ENCODE measurements at places on chromosomes 3 and 15.

GRCh38 chr3:162764051-162764807 lies 1267.6 kb downstream of the OTOL1 start:
- no peak for DNase-seq

DNA sequence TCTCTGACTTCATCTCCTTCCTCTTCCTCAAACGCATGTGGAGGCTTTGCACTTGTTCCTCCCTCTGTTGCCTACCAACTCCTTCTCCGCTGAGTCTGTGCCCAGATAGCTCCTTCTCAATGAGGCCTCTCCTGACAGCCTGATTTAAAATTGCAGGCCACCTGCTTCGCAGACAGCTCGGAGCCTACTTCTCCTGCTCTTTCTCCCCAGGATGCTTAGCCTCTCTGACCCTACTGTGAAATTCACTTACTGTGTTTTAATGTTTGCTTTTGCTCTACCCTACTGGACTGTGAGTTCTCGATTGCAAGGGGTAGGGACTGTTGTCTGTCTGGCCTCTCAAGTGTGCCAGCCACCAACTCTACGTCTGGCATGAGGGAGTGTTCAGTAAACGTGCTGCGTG lies 83.4 kb downstream of the EEFSEC start:
- DNase-seq = no peak

GRCh38 chr3:45171283-45171682 lies 25.1 kb upstream of the CDCP1 start:
- no peak for DNase-seq

- DNase-seq = no peak
Observed at GRCh38 chr15:57041416-57041815, 123.0 kb downstream of the TCF12 start.

- no peak for DNase-seq
Observed at GRCh38 chr3:38331257-38332022, 15.1 kb upstream of the XYLB start.

DNA sequence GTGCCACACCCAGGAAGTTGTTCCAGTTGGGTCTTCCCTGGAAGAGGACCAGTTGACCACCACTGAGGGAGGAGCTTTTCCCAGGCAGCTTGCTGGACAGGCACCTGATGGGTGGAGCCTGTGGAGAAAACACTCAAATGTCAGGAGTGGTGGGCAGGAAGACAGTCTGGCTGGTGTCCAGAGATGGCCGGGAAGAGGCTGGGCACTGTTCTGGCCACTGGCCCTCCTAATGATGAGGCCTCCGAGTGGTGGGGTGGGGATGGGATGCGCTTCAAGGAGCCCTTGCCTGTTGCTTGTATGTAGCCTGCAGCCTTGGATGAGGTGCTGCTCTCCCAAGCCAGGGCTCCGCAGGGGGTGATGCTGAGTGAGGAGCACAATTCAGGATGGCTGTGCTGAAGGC lies 12.3 kb downstream of the PLEKHO2 start:
- no peak for DNase-seq

GRCh38 chr3:194571491-194572142 lies 61.6 kb downstream of the TMEM44 start:
- no peak for DNase-seq

GRCh38 chr15:90987561-90988141 lies 6.7 kb downstream of the PRC1 start:
- DNase-seq = no peak

DNA sequence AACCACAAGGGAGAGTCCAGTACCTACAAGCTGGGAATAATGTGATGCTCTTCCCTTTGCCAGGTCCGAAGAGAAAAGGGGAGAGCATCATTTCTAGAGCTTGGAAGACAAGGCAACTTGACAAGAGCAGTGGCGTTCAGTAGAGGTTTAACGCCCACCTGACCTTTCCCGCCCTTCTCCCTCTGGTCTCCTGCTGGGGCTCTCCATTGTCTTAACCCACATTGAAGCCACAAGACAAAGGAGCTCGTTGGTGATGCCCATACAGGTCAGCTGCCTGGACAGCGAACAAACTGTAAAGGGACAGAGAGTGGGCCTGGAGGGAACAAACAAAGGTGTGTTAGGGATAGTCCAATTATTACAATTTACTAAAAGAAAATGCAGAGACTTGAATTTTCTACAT lies 13.1 kb upstream of the DUT start:
- DNase-seq = no peak

- no peak for DNase-seq
Observed at GRCh38 chr3:108713816-108714215, 43.4 kb downstream of the RETNLB start.

DNA sequence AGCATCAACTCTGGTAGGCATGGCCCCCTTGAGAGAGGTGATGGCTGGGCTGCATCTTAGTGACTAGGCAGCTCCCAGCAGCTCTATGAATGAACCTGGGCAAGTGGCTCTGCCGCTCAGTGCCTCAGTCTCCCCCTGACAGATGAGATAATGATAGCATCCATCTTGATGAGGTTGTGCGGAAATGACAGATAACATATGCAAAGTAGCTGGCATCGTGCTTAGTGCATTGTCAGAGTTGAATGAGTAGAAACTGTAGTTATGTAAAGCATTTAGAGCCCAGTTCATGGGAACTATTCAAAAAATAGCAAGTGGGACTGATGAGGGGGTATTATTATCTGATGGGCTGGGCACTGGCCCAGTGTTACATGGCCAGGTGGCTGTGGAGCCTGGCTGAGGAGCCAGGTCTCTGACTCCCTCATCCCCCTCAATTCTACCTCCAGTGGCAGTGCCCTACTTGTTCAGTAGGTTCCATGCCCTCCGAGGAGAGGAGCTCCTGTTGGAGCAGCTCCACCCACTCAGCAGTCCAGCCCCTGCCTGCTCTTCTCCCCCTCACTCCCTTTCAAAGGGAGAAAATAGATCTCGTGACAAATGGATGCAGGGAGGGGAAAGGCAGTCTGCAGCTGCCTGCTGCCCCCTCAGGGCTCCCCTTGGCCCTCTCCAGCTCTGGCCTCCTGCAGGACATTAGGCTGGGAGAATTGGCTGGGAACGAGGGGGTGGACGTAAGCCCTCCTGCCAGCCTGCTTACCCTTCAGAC lies 6.6 kb downstream of the PRKCD start:
- no peak for DNase-seq

DNA sequence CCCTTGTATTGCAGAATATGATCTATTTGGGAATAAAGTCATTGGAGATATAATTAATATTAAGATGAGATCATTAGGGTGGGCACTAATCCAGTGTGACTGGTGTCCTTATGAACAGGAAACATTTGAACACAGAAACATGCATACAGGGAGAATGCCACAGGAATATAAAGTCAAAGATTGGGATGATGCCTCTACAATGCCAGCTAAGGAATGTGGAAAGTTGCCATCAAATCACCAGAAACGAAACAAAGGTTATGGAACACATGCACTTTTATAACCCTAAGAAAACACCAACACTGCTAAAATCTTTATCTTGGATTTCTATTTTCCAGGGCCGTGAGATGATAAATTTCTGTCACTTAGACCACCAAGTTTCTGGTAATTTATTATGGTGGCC lies 442.4 kb upstream of the BCHE start:
- no peak for DNase-seq

DNA sequence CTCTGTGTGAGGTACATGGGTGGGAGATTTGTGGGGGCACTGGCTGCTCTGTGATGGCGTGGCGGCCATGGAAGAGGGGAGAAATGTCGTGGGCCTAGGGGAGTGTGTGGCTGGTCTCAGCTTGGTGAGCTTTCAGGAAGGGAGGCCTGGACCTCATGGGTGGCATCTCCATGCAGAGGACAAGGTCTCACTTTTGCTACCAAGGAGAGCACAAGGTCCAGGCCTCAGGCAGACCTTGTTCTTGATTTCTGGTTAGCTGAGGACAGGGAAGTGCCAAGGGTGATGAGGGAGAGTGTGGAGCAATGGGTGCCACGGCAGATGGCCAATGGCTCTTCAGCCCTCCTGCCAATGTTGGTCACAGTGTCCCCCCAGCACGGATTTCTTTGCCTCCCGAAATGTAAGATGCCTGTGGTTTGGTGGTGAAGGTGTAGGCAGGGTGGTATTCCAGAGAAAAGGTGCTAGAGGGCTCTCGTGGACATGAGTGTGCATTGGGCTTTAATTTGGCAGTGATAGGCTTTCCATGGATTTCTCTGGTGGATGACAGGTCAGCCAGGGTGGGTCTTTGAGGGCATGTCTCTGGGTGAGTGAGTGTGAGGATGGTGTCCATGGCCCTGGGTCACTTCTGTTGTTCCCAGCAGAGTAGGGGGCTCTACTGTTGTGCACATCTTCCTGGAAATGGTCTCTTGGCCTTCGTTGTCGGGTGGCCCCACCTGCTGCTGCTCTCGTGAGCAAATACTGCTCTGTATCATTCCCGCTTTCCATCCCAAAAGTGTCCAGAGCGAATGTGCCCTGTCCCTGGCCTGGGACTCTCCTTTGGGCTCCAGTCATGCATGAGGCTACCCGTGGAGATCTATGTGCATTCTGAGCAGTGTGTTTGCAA lies 108.0 kb downstream of the SNRPN start:
- DNase-seq = no peak

GRCh38 chr15:101411085-101411484 lies 78.4 kb downstream of the PCSK6 start:
- no peak for DNase-seq

DNA sequence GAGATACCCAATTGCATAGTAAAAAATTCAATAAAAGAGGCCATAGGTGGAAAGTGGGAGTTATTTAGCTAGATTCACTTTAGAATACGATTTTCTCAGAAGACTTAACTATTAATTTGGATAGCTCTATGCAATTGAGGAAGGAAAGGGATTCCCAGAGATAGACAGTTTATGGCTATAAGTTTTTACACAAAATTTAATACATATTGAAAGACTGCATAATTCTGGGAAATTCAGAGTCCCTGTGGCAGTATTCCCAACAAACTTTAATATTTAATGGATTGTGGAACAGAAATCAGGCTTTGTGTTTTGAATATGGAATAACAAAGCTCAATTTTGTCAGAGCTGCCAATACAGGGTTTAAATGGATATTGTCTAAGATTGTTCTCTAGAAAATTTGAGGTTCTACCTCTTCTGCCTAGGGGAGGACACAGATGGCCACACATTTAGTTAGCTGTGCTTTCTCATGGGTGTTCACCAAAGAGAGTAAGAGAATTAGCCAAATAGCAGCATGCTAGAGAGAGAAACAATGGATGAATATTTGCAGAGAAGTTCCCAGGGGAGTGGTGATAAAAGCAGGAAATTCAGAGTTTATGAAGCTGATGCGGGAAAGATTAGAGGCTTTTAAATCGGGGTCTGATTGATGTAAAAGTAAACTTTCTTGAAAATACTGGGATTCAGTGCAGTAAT lies 8.5 kb downstream of the ISL2 start:
- DNase-seq = no peak

DNA sequence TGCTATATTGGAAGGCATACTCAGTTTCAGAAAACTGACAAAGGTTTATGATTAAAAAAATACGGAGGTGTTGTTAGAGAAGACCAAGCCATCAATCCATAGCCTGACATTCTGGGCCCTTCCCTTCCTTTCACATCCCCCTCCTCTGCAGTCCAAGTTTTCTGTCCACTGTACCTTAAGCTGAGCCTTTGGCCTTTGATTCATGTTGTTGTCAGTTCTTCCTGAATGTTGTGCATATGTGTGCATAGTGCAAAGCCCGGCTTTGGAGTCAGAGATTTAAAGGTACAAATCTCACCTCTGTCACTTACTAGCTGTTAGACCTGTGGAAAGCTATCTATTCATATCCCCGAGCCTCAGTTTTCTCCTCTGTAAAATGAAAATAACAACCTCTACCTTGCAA lies 104.9 kb upstream of the AGBL1 start:
- DNase-seq = no peak

- no peak for DNase-seq
Observed at GRCh38 chr3:136949708-136950107, 8.1 kb upstream of the IL20RB start.

DNA sequence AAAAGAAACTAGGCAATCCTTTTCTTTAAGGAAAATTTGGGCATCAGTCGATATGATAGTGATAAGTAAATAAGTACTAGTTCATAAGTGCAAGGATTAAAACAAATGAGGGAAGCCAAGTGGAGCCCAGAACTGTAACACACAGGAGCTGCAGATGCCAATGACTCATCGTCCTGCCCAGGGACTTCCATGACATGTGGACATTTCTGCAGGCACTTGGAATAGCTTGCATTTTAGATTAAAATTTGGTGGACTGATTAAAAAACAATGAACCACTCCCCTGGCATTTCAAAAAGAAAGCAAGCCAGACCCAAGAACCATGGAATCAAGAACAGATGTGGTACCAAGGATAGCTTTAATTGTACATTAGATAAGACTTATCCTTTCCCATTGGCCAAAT lies 2.9 kb downstream of the SAMD7 start:
- DNase-seq = peak; percentile 35

- no peak for DNase-seq
Observed at GRCh38 chr3:23055733-23056376, 147.3 kb upstream of the UBE2E2 start.

DNA sequence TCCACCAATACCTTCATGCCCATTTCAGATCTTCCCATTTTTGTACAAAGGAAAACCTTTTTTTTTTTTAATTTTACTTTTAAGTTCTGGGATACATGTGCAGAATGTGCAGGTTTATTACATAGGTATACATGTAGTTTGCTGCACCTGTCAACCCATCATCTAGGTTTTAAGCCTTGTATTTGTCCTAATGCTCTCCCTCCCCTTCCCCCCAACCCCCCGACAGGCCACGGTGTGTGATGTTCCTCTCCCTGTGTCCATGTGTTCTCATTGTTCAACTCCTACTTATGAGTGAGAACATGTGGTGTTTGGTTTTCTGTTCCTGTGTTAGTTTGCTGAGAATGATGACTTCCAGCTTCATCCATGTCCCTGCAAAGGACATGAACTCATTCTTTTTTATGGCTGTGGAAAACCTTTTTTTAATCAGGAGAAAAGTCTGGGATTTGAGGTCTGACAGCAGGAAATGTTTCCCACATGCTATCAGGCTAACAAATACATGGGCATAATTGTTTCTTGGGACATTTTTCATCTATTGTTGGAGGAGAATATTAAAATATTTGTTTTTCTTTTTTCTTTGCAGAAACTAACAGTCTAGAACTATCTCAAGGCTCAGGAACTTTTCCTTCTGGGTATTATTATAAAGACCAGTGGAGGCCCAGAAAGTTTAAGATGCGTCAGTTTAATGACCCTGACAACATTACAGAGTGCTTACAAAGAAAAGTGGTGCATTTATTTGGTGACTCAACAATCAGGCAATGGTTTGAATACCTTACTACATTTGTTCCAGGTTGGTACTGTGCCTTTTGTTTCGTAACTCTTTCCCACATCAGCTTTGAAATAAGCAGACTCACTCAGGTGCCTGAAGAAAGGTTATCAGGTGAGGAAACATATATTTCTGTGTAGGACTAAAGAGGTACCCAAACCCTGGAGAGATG lies 32.8 kb upstream of the NFKBIZ start:
- DNase-seq = no peak

All from Calu3 (cell line).